ENCODE measurements at places on chromosomes 2 and 18.

- DNase-seq: no peak
These were observed 6.4 kb upstream of the DARS1 start for GRCh38 chr2:135991861-135992260.

DNA sequence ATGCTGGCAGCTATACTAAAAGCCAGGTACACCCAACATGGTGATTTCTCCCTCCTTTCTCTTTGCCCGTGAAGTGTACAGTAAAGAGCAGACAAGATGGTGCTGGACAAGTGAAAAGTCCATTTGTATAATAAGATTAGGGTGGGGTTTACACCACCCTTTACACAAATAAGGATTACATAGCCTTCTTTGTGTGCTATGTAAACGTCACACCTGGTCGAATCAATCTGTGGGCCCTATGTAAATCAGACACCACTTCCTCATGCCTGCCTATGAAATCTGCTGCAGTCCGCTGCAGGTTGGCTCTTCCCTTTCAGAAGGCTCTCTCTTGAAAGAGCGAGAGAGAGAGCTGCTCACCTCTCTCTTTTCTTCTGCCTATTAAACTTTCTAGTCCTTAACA is 1054.3 kb upstream of the SLC39A10 start:
- DNase-seq: no peak

DNA sequence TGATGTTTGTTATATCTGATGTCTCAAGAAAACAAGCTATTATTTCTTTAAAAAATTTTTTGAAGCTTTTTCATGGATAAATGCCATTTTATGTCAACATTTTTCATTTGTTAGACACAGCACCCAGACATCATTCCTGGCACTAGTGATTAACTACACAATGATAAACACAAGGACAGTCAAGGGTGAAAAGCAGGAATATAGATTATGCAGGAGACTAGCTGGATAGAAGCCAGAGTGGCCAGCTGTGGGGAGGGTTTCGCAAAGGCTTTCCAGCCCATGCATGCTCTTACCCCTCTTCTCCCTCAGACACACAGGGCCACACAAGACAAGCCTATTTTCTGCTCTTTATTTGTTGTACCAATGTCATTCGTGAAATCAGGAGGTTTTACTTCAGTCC is 127.1 kb upstream of the TTC39C start:
- no peak for DNase-seq

DNA sequence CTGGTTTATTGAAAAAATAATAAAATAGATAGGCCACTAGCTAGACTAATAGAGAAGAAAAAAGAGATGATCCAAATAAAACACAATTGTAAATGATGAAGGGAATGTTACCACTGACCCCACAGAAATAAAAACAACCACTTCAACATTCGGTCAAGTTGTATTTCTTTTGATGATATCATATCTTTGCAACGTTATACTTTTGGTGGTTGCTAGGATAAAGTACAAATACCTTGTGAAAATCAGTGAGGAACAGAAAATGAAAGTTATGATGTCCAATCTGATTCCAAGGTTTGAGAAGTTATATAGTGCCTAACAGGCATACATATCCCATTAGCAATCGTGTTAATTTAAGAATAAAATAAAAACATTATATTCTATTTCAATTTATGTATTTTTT is 6.6 kb upstream of the ASNSD1 start:
- DNase-seq: no peak

DNA sequence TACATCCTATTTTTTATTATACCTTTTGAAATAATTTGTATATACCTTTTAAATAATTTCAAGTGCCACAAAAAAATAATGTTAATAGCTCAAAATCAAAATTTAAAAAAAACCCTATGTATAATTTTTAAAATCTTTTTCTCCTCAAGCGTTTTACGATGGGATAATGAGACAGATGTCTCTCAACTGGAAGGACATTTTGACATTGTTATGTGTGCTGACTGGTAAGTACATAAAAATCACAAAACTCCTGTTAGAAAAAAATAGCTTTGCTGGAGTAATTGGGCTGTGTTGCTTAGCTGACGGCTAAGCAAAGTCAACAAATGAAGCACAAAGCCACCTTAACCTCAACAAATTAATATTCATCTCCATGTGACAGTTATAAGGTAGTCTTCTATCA is 198.0 kb upstream of the SIX3 start:
- DNase-seq: no peak

DNA sequence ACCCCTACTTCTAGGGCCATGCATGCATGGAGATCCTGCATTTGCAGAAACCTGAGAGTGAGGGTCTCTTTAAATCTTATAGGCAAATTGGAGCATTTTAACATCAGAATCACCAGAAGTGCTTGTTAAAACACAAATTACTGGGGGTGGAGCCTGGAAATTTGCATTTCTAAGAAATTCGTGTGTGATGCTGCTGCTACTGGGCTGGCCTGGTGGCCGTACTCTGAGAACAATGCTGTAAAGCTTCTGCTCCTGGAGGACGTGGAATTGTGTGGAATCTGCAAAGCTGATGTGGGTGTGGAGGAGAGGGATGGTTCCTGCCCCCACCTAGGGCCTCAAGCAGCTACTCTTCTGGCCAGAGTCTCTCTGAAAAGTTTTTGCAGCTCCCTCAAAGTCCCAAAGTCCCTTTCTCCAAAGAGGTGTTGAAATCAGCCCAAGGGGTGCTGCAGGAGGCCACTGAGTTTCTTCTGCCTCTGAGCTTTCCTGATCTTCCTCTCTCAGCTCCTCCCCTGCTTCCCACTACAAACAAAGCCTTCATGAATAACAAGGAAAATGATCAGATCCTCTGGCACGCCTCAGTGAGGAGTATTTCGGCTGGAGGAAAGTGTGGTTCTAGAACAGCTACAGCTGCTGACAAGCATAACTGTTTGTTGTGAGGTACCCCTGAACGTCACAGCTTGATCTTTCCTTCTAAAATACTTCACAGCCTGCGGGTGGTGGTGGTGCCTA is 508.3 kb downstream of the CNTNAP5 start:
- DNase-seq: no peak

- no peak for DNase-seq
These were observed 69.4 kb downstream of the TWSG1 start for GRCh38 chr18:9403795-9404564.

DNA sequence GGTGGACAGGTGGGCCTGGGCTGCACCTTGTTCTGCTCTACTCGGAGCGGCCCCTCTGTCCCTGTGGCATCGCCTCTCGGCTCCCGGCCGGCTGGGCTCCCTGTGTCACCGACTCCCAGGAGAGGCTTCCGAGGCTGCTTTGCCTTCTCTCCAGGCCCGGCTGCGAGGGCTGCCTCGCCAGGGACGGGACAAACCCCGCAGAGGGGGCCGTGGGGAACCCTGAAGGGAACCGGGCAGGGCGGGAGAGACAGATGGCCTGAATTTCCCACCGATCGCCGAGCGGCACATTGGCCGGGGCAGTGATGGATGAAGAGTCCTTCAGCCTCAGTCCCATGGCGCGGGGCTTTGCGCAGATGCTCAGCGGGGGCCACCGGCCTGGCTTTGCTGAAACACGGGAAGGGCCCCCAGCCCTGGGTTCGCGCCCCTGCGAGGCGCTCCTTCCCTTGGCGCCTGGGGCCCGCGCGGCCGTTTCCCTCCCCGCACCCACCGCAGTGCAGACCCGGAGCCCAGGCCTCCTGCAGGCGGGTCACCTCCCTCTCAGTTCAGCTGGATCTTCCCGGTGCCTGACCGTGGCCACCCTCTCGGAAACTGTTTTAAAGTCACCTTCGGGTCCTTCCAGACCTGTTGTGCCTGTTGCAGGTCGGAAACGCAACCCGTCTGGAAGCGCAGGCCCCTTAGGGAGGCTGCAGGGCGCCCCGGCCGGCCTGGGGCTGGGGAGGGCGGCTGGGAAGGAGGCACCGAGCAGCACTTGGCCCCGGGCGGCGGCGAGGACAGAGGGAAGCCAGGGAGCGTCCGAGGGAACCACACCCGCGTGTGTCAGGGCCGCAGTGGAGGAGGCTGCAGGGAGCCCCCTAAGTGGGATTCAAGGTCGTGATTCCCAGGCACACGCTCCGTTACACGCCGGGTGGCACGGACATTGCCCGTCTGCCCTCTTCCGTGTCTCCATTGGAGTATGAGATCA is 341.9 kb upstream of the SALL3 start:
- no peak for DNase-seq

- no peak for DNase-seq
These were observed 23.9 kb upstream of the CAVIN2 start for GRCh38 chr2:191870744-191871143.

- no peak for DNase-seq
These were observed 156.2 kb downstream of the SPP2 start for GRCh38 chr2:234206738-234207137.

DNA sequence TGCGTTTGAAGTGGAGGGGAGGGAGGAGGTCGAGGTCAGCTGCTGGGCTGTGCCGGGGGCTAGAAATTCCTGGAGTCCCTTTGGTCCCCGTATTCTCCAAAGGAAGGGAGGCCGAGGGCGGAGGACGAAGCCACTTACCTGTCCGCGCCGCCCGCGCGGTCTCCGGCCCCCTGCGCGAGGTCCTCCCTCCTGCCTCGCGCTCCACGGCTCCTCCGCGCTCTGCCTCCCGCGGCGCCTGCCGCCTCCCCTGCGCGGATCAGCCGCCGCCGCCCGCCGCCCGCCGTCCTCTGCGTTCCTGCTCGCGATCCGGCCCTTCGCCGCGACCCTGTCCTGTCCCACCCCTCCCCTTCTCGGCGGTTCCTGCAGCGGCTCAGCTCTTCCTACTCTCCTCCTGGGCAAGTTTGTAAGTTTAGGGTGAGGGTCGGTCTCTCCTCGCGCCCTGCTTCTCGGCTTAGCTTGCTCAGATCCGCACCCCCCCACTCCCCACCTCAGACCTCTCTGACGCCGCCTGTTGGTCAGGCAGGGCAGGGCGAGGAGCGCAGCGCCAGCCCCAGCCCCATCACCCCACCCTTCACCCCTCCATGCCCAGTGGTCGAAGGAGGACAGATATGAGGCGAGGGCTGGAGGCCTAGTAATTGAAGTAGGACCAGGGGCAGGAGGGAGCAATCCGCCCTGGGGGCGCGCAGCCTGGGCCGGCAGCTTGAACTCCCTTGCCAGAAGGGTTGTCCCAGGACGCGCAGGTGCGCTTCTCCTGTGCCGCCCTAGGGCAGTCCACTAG is 9.7 kb upstream of the SKOR2 start:
- DNase-seq: no peak

Measured in activated CD4-positive, alpha-beta T cell treated with anti-CD3 and anti-CD28 coated beads, Interleukin-2, Interleukin-4, amounts not matched to agents 100 ng/mL and 50 ng/mL, durations not matched to agents 16 hours and 8 hours (primary cell).